Muscle of back (tissue), 13 donors: ENCODE measurements at places on chromosomes 7 and 10. TPM values are rescaled to one million over a fixed set of nuclear protein-coding genes. Genes with fewer than 3 reads are reported as not detected.

Gene BTBD16
- not detected for polyA plus RNA-seq

Gene ADGRA1
- polyA plus RNA-seq, result 1.8 TPM

Gene CALML5
- polyA plus RNA-seq, result 1.7 TPM

Gene DPYSL4
- 4.6 TPM for polyA plus RNA-seq

Gene LDB3
- 906 TPM for polyA plus RNA-seq

Gene HNRNPF
- polyA plus RNA-seq, result 111 TPM

Gene FAM25A
- not detected for polyA plus RNA-seq
